ENCODE measurements at places on chromosomes 13 and 19.
A peak's percentile ranks its signal among the peaks of the same experiment; 100 is the strongest.

- DNase-seq, result no peak
These were observed 19.8 kb upstream of the GPR12 start for GRCh38 chr13:26780411-26780810.

DNA sequence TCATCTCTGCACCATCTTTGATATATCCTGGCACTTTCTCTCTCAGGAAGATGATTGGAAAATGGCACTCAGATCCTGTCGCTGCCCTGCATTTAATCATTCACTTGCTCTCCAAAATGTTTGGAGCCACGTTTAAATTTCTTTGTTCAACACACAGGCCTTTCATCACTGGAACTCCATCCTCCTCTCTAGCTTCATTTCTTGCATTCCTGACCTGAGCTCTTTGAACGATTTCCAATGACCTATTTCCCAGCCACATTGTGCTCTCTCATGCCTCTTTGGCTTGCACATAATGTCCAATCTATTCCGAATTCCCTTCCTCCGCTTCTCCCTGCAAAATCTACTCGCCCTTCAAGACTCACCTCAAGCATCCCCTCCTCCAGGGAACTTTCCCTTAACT lies 287.4 kb upstream of the NBEA start:
- DNase-seq, result no peak

DNA sequence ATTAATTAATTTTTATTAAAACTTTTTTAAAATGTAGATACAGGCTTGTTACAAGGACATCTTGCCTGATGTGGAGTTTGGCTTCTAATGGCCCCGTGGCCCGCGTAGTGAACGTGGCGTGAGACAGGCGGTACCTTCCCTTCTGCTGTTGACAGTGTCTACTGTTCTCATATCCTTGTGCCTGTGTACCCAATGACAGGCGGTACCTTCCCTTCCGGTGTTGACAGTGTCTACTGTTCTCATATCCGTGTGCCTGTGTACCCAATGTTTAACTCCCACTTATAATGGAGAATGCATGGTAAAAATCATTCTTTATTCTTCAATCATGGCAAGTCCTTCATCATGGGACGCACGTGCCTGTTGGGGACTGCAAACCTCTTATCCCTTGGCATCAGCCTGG lies 79.1 kb upstream of the ZNF835 start:
- no peak for DNase-seq

DNA sequence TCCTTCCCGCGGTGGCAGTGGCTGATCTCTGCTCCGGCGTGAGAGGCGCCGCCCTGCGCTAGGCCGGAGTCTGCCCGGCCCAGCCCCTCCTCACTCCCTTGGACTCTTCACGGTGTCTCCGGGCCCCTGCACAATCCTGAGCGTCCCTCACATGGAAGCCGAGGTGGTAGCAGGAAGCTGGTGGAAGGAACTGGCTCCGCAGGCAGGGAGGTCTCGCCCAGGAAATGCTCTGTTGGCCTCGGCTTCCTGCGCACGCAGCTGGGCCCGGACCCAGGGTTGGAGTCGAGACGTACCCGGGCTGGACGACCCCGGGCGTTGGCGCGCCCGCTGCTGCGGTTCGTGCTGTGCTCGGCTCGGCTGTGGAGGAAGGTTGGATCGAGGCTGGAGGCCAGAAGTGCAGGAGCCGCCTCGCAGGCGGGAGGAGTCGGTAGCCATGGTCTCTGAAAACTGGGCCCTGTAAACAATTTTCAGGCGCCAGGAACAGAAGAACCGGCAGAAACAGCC lies 46.3 kb downstream of the ZNF724 start:
- DNase-seq, result no peak

- no peak for DNase-seq
These were observed 115.6 kb upstream of the NBEA start for GRCh38 chr13:34826432-34826831.

GRCh38 chr19:1163283-1163933 lies 10.7 kb downstream of the SBNO2 start:
- no peak for DNase-seq

DNA sequence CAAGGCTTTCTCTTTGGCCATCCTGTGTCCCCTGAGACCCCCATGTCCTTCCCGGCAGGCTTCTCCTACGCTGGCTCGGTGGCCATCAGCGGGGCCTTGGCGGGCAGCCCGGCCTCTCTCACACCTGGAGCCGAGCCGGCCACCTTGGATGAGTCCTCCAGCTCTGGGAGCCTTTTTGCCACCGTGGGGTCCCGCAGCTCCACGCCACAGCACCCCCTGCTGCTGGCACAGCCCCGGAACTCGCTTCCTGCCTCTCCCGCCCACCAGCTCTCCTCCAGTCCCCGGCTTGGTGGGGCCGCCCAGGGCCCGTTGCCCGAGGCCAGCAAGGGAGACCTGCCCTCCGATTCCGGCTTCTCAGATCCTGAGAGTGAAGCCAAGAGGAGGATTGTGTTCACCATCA lies 14.2 kb downstream of the PLEKHJ1 start:
- DNase-seq, result no peak

DNA sequence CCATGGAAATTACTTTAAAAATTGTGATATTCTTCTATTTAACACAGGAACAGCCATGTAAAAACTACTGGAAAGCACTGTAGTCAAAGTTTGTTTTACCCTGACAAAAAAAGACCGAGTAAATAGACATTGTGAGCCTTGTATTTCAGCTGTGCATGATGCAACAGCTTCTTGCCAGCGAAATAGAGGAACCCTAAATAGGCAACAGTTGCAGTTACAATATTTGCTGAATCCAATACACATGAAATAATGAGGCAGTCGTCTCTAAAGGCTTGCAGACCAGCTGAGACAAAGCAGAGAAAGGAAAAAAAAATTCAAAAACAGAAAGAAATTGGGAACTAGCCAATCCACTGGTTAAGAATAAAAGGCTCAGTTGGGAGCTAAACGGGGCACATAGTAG lies 1001.1 kb downstream of the OLFM4 start:
- DNase-seq, result no peak

DNA sequence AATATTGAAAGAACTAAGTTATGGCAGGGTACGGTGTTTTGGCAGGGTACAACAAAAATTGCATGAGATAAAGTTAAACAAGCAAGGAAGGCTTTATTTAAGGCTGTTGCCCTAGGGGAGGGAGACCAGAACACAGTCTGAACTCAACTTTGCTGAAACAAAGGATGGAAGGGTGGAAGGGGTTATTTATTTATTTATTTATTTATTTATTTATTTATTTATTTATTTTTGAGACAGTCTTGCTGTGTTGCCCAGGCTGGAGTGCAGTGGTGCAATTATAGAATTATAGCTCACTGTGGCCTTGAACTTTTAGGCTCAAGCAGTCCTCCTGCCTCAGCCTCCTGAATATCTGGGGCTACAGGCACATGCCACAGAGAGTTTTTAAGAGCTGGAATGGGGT lies 75.9 kb downstream of the HS6ST3 start:
- no peak for DNase-seq

GRCh38 chr13:53501387-53501786 lies 472.8 kb downstream of the OLFM4 start:
- DNase-seq, result no peak

- no peak for DNase-seq
These were observed 184.8 kb downstream of the PCDH9 start for GRCh38 chr13:67045357-67045756.

DNA sequence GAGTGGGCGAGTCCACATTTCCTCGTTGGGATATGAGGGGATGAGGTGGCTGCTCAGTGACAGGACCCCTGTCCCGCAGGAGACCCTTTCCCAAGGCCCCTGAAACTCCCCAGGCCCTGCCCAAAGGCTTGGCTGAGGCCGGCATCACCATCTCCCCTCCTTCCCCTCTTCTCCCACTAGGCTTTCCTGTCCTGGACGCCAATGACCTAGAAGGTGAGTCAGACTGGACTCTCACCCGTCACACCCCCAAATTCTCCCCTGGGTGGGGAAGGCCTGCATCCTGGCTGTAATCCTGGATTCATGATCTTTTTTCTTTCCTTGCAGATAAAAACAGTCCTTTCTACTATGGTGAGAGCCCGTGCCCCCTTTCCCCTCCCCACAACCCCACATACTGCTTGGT lies 5.3 kb downstream of the FXYD3 start:
- DNase-seq, result no peak

DNA sequence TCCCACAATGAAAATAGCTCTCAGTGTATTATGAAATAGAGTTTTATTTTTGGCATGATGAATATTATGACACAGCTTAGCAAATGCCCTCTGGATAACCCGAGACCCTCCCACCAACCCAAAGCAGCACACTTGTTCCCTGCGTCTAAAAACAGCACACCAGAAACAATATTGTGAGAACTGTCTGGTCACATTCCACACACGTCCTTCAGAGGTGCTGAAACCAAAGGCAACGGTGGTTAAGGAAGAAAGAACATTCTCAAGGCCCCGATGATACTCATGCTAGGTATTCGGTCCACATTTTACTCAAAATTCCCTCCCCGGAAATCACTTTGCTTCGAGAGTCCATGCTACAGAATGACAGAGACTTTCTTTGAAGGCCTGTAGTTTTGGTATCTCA lies 156.7 kb downstream of the SLC7A1 start:
- no peak for DNase-seq

GRCh38 chr19:49710372-49710951 lies 19.5 kb downstream of the CPT1C start:
- DNase-seq, result no peak

DNA sequence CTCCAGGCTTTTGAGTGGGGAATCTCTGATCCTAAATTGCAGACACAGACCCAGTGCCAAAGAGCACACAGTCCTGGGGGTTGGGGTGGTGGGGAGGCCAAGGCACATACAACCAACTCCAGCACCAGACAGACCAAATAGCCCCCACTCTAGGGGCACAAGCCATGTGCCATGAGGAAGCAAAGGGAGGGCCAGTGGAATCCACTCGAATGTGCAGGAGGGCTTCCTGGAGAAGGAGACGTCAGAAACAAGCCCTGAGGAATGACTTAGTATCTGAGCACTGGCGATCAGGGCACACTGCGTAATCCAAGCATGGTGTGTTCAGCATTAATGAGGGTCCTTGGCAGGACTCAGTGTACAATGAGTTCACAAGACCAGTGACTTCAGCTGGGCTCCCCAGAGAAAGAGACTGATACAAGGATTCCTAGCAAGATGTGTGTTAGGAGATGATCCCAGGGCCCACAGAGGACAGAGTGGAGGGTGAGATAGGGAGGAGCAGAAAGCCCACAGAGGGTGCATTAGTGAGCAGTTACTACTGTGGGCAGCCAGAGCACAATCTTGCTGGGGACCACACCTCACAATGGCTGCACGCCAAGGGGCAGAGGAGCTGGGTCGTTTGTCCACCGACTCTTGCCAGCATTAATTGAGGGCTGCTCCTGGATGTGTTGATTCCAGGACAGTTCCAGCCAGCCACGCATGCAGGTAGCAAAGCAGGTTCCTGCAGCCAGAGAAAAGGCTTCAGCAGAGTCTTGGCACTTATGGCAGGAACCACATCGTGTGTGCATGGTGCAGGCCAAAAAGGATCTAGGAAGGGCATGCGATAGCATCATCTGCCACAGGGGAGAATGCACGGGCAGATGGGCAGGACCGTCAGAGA lies 152.6 kb upstream of the VSTM2B start:
- DNase-seq, result peak; percentile 6

DNA sequence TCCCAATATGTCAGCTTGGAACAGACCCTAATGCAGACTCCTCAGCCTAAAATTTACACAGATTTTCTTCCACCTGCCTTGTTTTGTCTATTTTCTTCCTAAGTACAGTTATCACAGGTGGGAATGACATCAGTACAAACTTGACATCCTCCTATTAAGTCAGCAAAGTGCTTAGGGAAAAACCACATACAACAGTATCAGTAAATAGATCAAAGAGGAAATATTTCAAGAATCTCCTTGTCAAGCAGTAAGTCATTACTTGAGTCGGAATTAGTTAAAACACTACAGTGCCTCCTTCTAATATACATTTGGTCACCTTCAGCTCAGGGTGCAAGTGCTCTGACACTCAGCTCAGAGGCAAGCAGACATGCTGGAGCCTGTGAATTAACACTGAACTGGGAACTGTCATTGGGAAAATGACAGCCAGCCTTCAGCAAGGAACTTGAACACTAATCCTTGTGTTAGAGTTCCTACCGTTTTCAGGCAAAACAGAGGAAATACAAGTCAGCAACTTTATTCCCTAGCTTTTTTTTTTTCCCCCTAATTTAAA lies 394.3 kb upstream of the HTR2A start:
- DNase-seq, result no peak

GRCh38 chr13:91644806-91645205 lies 246.4 kb downstream of the GPC5 start:
- no peak for DNase-seq

DNA sequence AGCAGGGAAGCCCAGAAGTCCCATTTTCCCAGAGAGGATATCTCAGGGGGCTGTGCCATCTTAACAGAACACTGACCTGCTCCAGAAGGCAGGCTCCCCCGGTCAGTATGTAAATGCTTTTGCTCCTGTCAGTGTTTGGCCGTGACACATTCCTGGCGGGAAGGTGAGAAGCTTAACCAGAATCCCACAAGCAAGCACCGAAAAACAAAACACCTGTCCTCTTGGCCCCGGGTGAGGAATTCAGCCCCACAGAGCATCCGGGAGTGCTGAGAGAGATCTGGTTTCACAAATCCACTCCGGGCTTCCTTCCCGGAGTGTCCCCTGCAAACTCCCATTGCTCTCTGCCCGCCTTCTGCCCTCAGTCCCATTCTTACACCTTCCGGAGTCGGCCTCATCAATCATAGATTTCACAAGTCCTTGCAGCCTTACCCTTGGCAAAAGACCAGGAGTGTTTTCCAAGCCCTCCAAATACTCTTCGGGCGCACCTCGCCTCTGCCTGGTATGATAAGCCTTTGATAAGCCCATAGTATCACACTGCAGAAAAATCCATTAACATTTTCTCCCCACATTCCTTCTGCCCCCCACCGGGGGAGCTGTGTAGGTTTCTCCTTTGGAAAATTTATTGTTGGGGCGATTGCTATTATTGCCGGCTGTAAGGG lies 12.2 kb downstream of the TPM4 start:
- no peak for DNase-seq

GRCh38 chr19:13255719-13256059 lies 105.5 kb downstream of the IER2 start:
- DNase-seq, result no peak

DNA sequence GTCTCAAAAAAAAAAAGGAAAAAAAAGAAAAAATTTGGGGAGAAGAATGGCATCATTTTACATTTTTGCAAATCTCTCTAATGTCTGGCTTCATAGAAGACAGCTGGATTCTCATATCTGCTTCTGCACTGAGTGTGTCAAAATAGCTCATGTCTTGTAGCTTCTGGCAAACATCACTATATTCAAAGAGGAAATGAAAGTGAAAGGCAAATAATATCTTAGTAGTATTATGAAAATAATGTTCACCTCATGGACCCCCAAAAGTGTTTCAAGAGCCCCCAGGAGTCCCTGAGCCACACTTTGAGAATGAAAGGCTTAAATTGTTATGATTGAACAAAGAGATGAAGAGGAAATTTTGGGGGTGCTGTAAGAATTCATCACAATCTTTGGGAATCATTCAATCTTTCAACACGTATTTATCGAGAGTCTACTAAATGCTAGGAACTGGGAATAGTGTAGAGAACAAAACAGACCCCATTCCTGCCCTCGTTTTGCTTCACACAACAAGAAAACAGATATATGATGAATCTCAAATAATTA lies 1.2 kb upstream of the SLC6A16 start:
- no peak for DNase-seq

- DNase-seq, result no peak
These were observed 109.2 kb upstream of the MCF2L start for GRCh38 chr13:112859817-112860190.

GRCh38 chr19:14072535-14073260 lies at the start of gene MISP3:
MISP3 (plus strand) TSS chr19:14072786; CDS start chr19:14073310, 524 bp downstream.
- peak; percentile 52 for DNase-seq

GRCh38 chr19:7196763-7197118 lies 97.5 kb downstream of the INSR start:
- DNase-seq, result no peak

- no peak for DNase-seq
These were observed 29.0 kb upstream of the FFAR2 start for GRCh38 chr19:35419046-35419445.

GRCh38 chr19:27618006-27618405 lies 1594.9 kb downstream of the UQCRFS1 start:
- no peak for DNase-seq

Data from activated CD4-positive, alpha-beta memory T cell treated with anti-CD3 and anti-CD28 coated beads, Interleukin-2, amount 10 ng/mL, durations not matched to agents 7 days and 5 days (primary cell).